Immature natural killer cell (primary cell): ENCODE measurements at places on chromosomes 11 and 22.

GRCh38 chr22:27795696-27796517, 5.6 kb downstream of the MN1 start:
- no peak for DNase-seq

DNA sequence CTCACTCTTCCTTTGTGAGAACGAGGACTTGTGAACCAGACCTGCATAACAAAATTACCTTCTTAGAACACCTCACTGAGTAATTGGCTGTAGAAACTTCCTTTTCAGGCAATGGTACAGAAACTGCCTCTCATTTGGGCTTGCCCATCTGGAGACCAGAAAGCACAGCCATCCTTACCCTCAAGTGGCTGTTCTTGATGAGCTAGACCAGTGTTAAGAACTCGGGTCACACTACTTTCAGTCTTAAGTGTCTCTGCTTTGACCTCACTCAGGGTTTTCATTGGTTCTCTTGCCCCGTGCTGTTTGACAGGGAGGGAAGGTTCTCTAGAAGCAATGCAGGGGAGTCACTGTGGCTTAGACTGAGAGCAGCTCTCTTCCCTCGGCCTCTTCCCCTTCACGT, 29.3 kb downstream of the NAT10 start:
- no peak for DNase-seq

- DNase-seq: no peak
Observed at GRCh38 chr11:120931057-120931779, 92.7 kb upstream of the TBCEL start.

DNA sequence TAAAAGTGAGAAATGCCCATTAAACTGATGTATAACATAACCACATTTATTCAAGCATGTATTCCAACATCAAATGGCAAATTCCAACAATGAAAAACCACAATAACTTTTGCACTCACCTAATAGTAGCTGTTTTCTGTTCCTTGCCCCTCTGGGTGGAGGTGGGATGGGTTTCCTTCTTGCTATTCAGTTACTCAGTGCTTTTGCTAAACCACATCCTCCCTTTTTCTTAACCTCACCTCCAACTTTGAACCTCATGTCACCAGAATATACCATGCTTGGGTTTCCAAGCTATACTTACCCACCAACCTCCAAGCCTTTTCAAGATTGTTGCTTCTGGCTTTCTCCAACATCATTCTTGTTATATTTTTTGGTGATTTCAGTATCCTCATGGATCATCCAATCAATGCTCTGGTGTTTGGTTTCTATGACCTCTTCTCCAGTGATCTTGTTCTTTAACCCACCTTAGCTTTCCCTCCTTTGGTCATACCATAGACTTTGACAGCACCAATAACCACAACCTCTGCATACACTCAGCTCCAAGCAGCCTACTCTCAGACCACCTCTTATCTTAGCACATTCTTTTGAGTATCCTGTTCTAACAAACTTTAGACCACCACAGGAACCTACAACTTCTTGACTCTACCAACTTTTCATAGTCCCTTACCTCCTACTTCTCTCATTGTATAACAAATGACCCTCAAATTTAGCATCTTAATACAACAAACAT, 3.2 kb upstream of the CCDC15 start:
- peak; percentile 18 for DNase-seq

DNA sequence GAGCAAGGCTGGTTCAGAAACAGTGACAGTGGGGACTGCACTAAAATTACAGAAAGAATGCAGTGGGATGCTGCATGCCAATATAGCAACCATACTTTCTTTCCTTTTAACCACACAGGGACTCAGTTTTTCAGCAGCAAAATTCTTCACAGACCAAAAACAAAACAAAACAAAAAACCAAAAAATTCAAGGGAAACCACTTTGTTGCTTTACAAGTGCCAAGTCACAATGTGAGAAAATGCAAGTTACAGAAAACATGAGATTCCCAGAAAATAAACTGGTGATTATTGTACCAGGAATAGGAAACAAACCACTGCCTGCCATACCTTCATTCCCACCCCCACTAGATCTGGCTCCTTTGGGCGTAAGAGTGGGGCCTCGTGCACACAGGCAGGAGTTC, 52.6 kb downstream of the TENM4 start:
- DNase-seq: no peak

GRCh38 chr11:44868021-44868420, 82.7 kb downstream of the TP53I11 start:
- DNase-seq: no peak

GRCh38 chr22:36433318-36434231, 45.8 kb upstream of the MYH9 start:
- no peak for DNase-seq

GRCh38 chr11:103354656-103355055, 245.4 kb downstream of the DYNC2H1 start:
- no peak for DNase-seq

GRCh38 chr11:134047586-134047999, 21.3 kb upstream of the JAM3 start:
- no peak for DNase-seq

DNA sequence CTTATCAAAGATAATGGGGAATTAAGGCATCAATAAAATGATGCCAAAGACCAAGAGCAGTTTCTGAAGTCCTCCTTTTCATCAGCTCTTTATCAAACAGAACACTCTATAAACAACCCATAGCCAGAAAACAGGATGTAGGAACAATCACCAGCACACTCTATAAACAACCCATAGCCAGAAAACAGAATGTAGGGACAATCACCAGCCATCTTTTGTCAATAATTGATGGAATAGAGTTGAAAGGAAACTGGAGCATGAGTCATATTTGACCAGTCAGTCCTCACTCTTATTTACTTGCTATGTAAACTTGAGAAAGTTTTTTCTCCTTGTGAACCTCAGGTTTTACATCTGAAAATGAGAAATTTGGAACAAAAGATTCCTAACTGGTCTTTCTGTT, 10.0 kb downstream of the MS4A2 start:
- no peak for DNase-seq

DNA sequence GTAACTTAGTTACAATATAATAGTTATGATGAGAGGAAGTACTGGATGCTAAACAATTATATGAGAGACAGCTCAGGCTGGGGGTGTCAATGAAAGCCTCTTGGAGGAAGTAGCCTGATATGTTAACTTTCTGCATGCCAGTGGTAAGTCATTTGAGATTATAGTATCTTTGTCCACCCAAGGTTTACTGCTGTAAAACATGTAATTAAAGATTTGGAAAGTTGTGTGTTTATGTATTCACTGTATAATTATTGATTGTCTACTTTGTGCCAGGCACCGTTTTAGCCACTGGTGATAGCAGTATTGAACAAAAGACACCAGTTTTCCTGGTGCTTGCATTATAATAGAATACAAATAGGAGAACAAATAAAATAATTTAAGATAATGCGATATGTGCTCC, 624 bp upstream of the DNAJB7 start:
- no peak for DNase-seq
